ENCODE measurements at places on chromosomes 3 and 15. TPM values are rescaled to one million over a fixed set of nuclear protein-coding genes. Genes with fewer than 3 reads are reported as not detected.

CLDN18 gene
- not detected for total RNA-seq

SI gene
- not detected for total RNA-seq

CCR5 gene
- not detected for total RNA-seq

TP53BP1 gene
- total RNA-seq, result 60.9 TPM

ARGFX gene
- not detected for total RNA-seq

ZBTB47 gene
- 10.0 TPM for total RNA-seq

ZBED2 gene
- total RNA-seq, result not detected

RBMS3 gene
- 49.6 TPM for total RNA-seq

DUOXA1 gene
- not detected for total RNA-seq

RBPMS2 gene
- 0.13 TPM for total RNA-seq
